Hepatocyte (in vitro differentiated cells): ENCODE measurements at places on chromosomes 4 and X. TPM values are rescaled to one million over a fixed set of nuclear protein-coding genes. Genes with fewer than 3 reads are reported as not detected.

DNA sequence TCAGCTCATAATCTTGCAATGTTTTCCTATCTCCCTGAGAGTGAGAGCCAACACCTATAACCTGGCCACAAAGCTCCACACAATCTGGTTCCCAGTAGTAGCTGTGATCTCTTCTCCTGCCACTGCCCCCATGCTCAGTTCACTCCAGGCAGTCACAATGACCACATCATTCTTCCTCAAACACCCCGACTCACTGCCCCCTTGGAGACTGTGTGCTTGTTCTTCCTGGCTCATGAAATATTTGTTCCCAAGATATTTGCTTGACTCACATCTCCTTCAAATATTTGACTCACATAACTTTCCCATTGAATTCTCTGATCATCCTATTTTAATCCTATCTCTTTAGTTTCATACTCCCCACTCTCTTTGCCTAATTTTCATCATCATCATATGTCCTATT lies 173.7 kb downstream of the AREG start:
- H3K27me3 ChIP-seq: no peaks in the 10 kb centered on the region
- H3K36me3 ChIP-seq: no peaks in the 10 kb centered on the region
- DNase-seq: no peak
- H3K4me1 ChIP-seq: peaks cover 8% of the 10 kb centered on the region

The FGF2 gene
- 9.7 and 11.3 TPM in 2 replicates for total RNA-seq

DNA sequence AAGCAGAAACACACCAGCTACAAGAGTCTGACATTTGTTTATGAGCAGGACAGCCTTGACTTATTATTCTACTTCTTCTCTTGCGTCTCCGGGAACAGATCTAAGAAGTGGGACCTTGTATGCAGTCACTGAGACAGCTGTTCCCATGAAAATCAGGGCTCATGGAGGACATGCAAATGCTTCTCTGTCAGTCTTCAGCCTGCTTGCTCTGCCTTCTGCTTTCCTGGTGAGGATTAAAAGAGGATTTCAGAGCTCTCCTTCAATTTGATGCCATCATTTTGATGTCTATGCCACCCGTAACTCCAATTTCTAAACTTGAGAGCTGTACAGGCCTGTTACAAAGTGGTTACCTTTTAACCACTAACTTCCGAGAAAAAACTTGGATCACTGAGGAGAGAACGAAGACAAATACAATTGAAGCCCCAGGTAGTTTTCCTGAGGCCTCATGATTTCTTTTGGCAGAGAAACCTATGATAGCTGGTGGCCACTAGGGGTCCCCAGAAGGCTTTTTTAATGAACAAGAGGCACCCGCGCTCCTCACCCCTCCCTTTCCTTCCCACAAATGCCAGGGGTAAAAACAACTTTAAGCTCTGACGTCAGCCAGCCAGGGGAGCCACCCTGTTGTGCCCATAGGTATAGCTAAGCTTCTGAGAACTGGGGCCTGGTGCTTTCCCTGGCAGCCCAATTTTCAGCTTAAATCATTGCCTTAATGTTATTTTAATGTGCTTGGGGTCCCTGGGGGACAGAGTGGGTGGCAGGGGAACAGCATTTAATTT lies 97.0 kb downstream of the DDIT4L start:
- no peaks in the 10 kb centered on the region for H3K27me3 ChIP-seq
- no peak overlapping the region for H3K27ac ChIP-seq
- no peaks in the 10 kb centered on the region for H3K4me1 ChIP-seq

DNA sequence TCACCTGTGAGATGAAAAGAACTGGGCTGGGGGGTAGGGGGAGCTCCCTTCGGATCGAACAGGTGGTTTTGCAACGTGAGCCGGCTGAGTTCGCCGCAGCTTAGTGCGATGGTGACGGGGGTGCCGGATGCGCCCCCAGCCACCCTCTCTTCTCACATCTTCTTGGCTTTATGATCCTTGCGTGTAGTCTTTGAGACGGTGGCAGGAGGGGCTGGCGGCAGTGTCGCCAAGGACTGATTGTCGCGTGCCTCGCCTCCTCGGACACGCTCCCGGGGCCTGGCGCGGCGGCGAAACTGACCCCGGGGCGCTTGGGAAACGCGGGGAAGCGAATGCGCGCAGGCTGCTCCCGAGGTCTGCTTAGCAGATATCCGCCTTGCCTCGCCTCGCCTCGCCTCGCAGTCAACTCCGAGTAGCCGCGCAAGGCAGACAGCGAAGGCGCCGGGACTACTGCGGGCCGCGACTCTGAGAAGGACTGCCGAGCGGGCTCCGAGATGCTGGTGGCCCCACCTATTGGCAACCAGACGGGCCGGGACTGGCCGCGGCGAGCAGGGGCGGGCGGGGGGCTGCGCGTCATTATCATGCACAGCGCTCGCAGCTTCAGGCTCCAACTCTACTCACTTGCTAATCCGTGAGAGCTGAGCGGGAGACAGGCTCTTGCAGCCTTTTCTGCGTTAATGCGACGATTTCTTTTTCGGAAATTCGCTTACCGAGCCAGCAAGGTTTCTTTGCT lies 1.5 kb downstream of the GRID2 start:
- peak overlapping the region; percentile 45 for H3K4me3 ChIP-seq
- no peaks in the 10 kb centered on the region for H3K36me3 ChIP-seq
- DNase-seq: peak; percentile 63

DNA sequence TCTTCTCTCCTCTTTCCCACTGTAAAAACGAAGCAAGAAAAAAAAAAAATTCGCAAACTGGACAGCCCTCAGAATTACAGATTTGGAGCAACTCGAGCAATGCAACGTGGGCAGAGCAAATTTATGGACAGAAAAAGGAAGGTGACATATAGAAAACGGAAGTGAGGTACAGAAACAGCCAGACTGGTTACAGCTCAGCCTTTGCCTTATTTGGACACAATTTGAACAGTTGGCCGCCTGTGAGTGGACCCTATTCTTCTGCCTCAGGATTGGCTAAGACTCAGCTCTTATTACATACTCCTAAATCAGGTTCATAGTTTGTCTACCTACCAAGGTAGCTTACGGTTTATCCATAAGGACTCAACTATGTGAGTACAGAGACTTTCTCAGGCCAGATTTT lies 98.8 kb downstream of the SOWAHB start:
- DNase-seq: no peak
- no peaks in the 10 kb centered on the region for H3K27me3 ChIP-seq
- H3K27ac ChIP-seq: no peak overlapping the region
- no peak overlapping the region for H3K4me3 ChIP-seq

GRCh38 chr4:40500781-40501180 lies 128.9 kb downstream of the RBM47 start:
- H3K4me3 ChIP-seq: no peak overlapping the region
- no peak for DNase-seq
- no peaks in the 10 kb centered on the region for H3K27me3 ChIP-seq

- no peak overlapping the region for H3K4me3 ChIP-seq
- H3K4me1 ChIP-seq: no peaks in the 10 kb centered on the region
- H3K27ac ChIP-seq: no peak overlapping the region
- no peaks in the 10 kb centered on the region for H3K36me3 ChIP-seq
- no peaks in the 10 kb centered on the region for H3K27me3 ChIP-seq
These were observed 88.4 kb downstream of the ZXDA start for GRCh38 chrX:57821703-57822387.

DNA sequence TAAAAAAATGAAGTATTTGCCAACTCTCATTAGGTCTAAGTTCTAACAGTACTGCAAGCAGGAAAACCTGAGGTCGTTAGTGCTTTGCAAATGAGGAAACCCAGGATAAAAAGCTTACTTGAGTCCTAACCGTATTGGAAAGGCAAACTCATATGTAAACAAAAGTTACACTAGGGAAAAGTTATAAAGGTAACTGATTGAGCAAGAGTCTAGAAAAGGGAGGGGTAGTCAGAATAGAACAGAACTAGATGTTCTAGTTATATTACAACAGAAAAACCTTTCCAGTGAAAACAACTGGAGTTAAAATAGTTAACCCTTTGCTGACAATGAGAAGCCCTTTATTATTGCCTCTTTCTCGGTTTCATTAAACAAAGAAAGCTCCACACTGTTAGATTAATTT lies 66.4 kb upstream of the MAOA start:
- H3K4me3 ChIP-seq: no peak overlapping the region
- no peaks in the 10 kb centered on the region for H3K36me3 ChIP-seq
- no peaks in the 10 kb centered on the region for H3K27me3 ChIP-seq
- DNase-seq: peak; percentile 59
- H3K4me1 ChIP-seq: peaks cover 4% of the 10 kb centered on the region
- peak overlapping the region; percentile 73 for H3K27ac ChIP-seq

The TCEAL7 gene
- total RNA-seq: 14.7 and 16.0 TPM in 2 replicates

GRCh38 chr4:35539404-35540055 lies 704.8 kb downstream of the ARAP2 start:
- DNase-seq: no peak
- H3K36me3 ChIP-seq: no peaks in the 10 kb centered on the region
- H3K4me1 ChIP-seq: no peaks in the 10 kb centered on the region
- no peaks in the 10 kb centered on the region for H3K27me3 ChIP-seq
- H3K4me3 ChIP-seq: no peak overlapping the region
- H3K27ac ChIP-seq: no peak overlapping the region

DNA sequence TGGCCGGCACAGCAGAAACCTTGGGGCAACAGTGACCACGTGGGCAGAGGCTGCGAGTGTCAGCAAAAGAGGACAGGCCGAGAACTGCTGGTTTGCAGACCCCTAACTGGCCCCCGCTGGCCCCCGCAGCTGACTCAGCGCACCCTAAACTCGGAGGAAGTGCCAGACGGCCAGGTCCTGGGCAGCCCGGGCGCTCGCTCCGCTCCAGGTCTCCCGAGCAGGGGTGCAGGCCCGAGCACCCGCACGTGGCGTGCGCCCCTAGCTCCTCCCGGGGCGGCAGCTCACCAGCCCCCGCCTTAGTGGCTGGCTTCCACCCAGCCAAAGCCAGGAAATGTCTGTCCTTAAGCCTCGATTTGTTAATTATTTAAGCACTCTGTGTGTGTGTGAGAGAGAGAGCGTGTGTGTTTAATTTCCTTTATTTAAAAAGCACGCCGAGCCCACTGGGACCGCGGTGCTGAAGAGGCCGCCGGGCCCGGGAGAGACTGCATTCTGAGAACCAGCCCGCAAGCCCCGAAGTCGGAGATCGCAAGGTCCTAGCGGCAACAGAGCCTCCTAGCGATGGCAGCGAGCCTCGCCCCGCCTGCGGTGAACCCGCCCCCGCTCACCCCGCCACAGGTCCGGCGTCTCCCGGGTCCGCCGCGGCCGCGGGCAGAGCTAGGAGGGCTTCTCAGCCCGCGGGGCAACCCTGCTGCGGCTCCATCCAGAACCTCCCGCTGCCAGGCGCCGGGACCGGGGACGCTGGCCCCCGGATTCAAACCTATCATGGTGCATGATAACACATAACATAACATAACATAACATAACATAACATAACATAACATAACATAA lies 45.9 kb upstream of the CDKN2AIP start:
- H3K4me1 ChIP-seq: peaks cover 5% of the 10 kb centered on the region
- DNase-seq: peak; percentile 88
- H3K36me3 ChIP-seq: no peaks in the 10 kb centered on the region
- H3K4me3 ChIP-seq: peak overlapping the region; percentile 46

The RFC1 gene
- total RNA-seq: 44.0 and 57.5 TPM in 2 replicates

DNA sequence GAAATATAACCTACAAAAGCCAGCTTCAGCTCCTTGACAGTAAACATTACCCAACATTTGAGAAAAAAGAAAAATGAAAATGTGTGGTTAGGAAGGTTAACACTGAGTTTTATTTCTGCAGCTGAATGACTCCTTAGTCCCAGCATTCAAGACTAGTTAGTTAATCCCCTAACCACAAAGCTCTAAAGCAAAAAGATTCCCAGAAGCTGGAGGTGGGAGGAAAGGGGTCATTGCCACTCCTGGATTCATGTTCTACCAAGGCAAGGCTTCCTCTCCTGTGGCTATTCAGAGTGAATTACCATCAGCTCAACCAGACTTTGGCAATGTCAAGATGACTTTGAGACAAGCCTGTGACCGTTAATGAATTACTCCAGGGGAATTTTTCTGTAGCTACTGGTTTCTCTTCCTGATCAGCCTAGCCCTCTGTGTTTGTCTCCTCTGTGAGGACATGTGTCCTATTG lies 63.6 kb downstream of the HADH start:
- peak overlapping the region; percentile 79 for H3K27ac ChIP-seq
- no peak overlapping the region for H3K4me3 ChIP-seq
- DNase-seq: peak; percentile 41
- no peaks in the 10 kb centered on the region for H3K36me3 ChIP-seq

GRCh38 chr4:1246111-1246881 lies 2.6 kb downstream of the CTBP1 start:
- H3K27me3 ChIP-seq: no peaks in the 10 kb centered on the region
- no peaks in the 10 kb centered on the region for H3K36me3 ChIP-seq
- peaks cover 34% of the 10 kb centered on the region for H3K4me1 ChIP-seq

DNA sequence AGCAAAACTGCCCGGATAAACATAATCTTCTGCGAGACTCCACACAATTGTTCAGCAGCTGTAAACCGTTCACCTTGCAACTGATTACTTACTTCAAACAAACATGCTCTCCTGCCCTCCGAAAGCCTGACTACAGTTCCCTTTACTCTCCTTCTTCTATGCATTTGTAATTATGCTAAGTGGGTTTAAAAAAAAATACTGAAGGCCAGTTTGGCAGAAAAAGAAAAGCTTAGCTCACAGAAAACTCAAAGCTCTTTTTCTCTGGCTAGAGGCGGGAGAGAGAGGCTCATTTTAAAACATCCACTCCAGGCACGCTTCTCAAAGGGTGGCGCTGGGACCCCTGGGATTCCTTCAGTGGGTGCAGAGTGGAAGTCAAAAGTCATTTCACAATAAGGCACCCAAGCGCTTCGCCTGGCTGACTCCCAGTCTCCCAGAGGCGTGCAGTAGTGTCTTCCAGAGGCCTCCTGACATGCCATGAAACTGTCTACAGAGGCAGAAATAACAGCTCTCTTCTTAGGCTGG lies 1.9 kb downstream of the DHRSX start:
- H3K36me3 ChIP-seq: no peaks in the 10 kb centered on the region
- H3K27ac ChIP-seq: peak overlapping the region; percentile 98
- H3K4me3 ChIP-seq: peak overlapping the region; percentile 96
- DNase-seq: peak; percentile 44

DNA sequence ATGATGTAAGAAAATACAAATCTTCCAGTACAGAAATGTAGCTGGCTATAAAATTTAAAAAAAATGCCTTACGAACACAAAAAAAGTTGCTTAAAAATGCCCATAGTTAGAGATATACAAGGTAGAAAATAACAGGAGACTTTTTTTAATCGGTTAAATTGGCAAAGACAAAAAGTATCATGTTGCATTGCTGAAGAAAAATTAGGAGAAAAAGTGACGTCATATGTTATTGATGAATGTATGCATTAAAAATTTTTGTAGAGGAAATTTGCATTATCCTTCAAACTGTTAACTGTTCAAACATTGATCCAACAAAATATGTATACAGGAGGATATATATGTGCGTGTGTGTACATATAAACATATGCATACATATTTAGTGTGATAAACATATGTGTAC lies 1634.4 kb upstream of the PCDH7 start:
- no peaks in the 10 kb centered on the region for H3K27me3 ChIP-seq
- no peak for DNase-seq
- no peaks in the 10 kb centered on the region for H3K4me1 ChIP-seq
- no peak overlapping the region for H3K27ac ChIP-seq

- no peak for DNase-seq
- no peak overlapping the region for H3K27ac ChIP-seq
- no peaks in the 10 kb centered on the region for H3K27me3 ChIP-seq
- H3K36me3 ChIP-seq: no peaks in the 10 kb centered on the region
- no peak overlapping the region for H3K4me3 ChIP-seq
These were observed 180.6 kb downstream of the OPHN1 start for GRCh38 chrX:68252664-68253063.
